ENCODE measurements at places on chromosomes 3 and 15. TPM values are rescaled to one million over a fixed set of nuclear protein-coding genes. Genes with fewer than 3 reads are reported as not detected.

Gene TGM5
- total RNA-seq = 1.3 TPM

Gene CCDC191
- 4.9 TPM for total RNA-seq

Gene MASP1
- 5.2 TPM for total RNA-seq

Gene VIPR1
- total RNA-seq = 7.0 TPM

Gene CD200R1
- 0.78 TPM for total RNA-seq

Gene SEMA3F
- total RNA-seq = 33.5 TPM

Gene KCNMB2
- total RNA-seq = not detected

Gene GOLGA8S
- total RNA-seq = 0.15 TPM

Gene MOBP
- total RNA-seq = 0.47 TPM

Gene PEX5L
- total RNA-seq = 7.9 TPM

Measured in gastroesophageal sphincter (tissue), 4 donors.